ENCODE measurements at places on chromosomes 12 and 14. TPM values are rescaled to one million over a fixed set of nuclear protein-coding genes. Genes with fewer than 3 reads are reported as not detected.

Gene FIGNL2
- 0.01 TPM for polyA plus RNA-seq

Gene NFE2
- polyA plus RNA-seq, result 0.89 TPM

Gene EML5
- polyA plus RNA-seq, result 1.2 TPM

Gene ADAM21
- polyA plus RNA-seq, result 0.16 TPM

Gene TSHR
- not detected for polyA plus RNA-seq

Gene ABHD12B
- polyA plus RNA-seq, result not detected

Gene DEGS2
- not detected for polyA plus RNA-seq

Gene OR4L1
- not detected for polyA plus RNA-seq

Gene KCNMB4
- 1.7 TPM for polyA plus RNA-seq

Gene ARHGEF40
- 62.7 TPM for polyA plus RNA-seq

Gene NRIP2
- polyA plus RNA-seq, result not detected

Gene GPR65
- polyA plus RNA-seq, result 0.09 TPM

Gene DHH
- not detected for polyA plus RNA-seq

Gene RTL1
- not detected for polyA plus RNA-seq

Gene POTEG
- polyA plus RNA-seq, result not detected

Gene TCHP
- 9.1 TPM for polyA plus RNA-seq

Gene CD27
- not detected for polyA plus RNA-seq

Gene TAS2R14
- 1.3 TPM for polyA plus RNA-seq

Gene EP400
- 3.2 TPM for polyA plus RNA-seq

Gene PPM1H
- polyA plus RNA-seq, result 3.6 TPM

Gene HOXC4
- polyA plus RNA-seq, result 0.93 TPM

All from BJ (cell line).